GM23338 (cell line): ENCODE measurements at places on chromosomes 12 and 14. TPM values are rescaled to one million over a fixed set of nuclear protein-coding genes. Genes with fewer than 3 reads are reported as not detected.

- peak; percentile 34 for DNase-seq
Observed at GRCh38 chr12:73465106-73465505, 1072.5 kb upstream of the ATXN7L3B start.

DNA sequence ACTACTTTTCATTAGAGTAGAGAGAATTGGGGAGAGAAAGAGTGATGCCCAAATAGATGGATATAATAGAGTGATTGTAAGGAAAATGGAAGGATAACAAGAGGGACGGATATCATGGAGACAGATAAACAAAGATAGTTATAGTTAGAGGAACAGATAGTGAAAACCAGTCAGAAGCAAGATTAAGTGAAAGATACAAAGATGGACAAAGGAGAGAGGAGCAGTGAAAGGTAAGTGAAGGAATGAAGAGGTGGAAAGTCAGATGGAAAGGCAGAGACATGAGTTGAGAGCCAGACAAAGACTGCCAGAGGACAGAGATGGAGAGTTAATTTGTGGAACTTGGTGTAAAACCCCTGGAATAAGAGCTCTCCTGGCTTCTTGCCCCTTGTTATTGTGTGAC is 59.2 kb upstream of the CISTR start:
- DNase-seq, result no peak

DNA sequence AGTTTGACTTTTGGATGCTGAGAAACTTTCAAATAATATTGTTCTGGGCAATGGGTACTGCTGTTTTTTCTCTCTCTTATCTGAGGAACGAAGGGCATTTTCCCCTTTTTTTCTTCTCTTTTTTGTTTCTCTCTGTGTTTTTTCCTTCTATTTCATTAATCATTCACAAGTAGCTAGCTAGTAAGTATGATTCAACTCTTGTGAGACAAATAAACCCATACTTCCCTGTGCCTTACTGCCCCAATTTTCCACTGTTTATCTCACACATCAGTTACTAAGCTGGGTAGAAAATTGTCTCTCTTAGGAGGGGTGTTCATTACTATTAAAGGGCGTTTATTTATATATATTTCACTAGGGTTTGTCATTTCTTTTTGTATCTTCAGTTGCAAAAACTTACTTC is 437.6 kb downstream of the RERGL start:
- no peak for DNase-seq

- DNase-seq, result no peak
Observed at GRCh38 chr12:113238309-113238708, 17.0 kb downstream of the TPCN1 start.

DNA sequence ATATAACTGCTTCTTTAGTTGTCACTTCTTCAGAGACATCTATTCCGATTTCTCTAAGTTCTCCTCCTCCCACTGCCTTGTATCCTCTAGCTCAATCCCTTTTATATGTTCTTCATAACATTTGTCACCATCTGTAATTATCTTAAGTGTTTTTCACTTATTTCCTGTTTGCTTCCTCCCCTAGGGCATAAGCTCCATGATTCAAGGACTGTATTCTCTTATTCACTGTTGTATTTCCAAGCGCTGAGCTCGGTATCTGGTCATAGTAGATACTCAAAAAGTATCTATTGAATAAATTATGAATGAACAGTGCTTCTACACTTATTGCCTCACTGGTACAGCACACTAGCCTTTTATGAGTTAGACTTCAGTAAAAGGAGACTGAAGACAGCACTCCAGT is 109.0 kb upstream of the TMPO start:
- DNase-seq, result no peak

Gene RTL1
- total RNA-seq, result not detected in 2 replicates

Gene TMEM121
- total RNA-seq, result 0.93 and 1.3 TPM in 2 replicates

Gene CDH24
- total RNA-seq, result 16.9 and 17.8 TPM in 2 replicates

Gene COX6A1
- 393 and 422 TPM in 2 replicates for total RNA-seq

Gene BICD1
- 76.4 and 83.6 TPM in 2 replicates for total RNA-seq
